ENCODE measurements at places on chromosomes 5 and 9.

DNA sequence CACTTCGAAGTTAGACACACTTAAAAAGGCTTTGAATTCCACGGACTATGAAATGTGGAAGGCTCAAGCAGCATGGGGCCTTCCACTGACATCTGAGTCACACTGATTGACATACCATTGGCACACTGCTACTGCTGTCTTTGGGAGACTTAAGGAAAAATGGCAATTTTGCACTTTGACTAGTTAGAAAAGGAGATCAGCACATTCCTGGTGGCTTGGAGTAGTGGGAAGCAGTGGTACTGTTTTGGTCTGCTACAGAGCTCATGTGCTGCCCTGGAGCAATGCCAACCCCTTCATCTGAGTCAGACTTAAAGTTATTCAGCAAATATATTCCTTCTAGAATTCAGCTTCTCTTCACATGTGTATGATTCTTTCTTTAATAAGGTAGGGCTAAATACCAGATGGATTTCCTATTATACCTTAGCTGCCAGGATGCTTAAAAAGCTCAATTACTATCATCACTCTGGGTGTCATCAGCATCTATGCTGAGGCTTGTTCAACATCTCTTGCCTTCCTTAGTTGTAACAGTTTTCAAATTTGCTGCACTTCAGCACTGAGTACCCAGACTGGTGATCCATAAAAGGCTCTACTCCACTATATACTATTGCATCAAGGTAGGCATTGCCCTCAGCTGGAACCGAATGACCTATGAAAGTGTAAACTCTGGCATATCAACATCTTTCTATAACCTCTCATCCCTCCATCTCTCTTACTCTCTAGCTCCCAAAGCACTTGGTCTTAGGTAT is 42.3 kb upstream of the MOCS2 start:
- peak; percentile 76 for DNase-seq

GRCh38 chr5:107418902-107419301 is 251.8 kb downstream of the EFNA5 start:
- DNase-seq, result no peak

GRCh38 chr5:149220750-149221149 is 50.9 kb upstream of the AFAP1L1 start:
- DNase-seq, result no peak

DNA sequence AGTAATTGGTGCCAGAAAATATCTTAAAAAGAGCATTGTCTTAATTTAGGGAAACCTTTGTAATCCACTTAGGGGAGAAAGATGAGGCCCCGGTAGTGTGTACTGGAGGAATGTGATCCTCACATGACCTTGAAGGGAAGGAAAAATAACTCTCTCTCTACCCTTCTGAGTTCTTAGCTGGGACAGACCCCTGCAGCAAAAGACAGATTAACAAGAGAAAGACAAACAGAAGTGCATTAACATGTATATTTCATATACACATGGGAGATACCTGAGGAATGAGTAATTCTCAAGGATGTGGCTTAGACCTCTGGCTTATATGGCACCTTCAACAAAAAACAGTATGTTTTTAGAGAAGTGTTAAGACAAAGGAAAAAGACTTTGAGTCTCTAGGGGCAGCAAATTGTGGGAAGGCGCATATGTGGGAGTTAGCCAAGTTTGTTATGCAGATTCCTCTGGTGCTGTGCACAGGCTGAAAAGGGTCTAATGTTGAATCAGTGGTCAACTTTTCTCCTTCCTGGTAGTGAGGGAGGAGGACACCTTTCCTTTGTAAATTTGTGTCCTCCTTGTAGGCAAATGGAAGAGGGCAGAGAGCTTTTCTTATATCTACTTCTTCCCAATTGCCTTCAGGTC is 138.8 kb downstream of the LRRC70 start:
- no peak for DNase-seq

DNA sequence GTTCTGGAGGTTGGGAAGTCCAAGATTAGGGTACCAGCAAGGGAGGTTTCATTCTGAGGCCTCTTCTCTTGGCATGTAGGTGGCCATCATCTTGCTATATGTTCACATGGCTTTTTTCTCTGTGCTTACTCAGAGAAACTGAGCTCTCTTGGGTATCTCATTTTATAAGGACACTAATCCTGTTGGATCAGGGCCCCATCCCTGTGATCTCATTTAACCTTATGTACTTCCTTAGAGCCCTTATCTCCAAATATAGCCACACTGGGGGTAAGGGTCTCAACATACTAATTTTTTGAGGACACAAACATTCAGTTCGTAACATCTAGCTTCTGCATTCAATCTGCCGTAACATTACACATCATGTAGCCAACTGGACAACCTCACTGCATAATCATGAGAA is 6.6 kb downstream of the DHX29 start:
- DNase-seq, result no peak

GRCh38 chr5:170716396-170716795 is 67.1 kb upstream of the GABRP start:
- no peak for DNase-seq

DNA sequence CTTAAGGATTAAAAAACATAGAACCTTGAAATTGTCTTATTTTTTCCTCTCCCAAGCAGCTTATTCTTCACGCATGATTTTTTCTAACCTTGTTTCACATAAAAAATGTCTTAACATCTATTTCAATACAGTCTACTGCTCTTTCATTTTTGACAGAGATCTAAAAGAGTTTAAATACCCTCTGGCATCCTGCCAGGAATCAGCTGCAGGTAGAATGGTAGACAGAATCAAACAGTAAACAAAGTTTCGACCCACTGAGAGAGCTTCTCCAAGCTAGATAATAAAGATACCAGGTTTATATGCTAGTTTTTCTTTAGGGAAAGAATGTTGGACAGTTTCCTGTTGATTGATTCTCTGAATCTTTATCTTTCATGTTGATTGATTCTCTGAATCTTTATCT is 555.8 kb upstream of the CDH9 start:
- no peak for DNase-seq

GRCh38 chr9:101711330-101711941 is 27.0 kb downstream of the GRIN3A start:
- no peak for DNase-seq

- DNase-seq, result no peak
Measured at GRCh38 chr5:100519075-100519474, 16.1 kb upstream of the FAM174A start.

Measured in tibial artery (tissue), 4 donors.